ENCODE measurements at places on chromosomes 1 and 21.

- no peak for DNase-seq
Measured at GRCh38 chr21:29271927-29272333, 26.8 kb upstream of the BACH1 start.

DNA sequence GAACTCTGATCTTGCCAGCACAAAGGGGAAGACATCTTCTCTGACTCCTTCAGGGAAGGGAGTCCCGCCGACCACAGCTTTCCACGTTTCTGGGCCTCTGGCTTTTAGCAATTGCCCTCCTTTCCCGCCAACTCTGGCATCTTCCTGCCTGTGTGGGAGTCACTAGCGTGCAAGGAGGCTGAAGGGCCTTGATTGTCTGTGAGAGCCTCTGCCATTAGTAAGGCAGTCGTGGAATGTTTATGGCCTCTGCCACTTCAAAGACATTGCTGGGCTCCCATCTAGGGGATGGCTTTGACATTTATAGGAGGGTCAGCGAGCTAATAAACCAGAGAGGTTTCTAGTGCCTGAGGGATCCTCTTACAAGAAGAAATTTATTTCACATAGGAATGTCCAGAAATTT lies 14.3 kb upstream of the PROK1 start:
- no peak for DNase-seq

- DNase-seq, result no peak
Measured at GRCh38 chr1:169184812-169185211, 78.3 kb downstream of the ATP1B1 start.

GRCh38 chr1:7404046-7404742 lies 366.9 kb upstream of the VAMP3 start:
- DNase-seq, result no peak

GRCh38 chr1:30253807-30254440 lies 469.5 kb downstream of the MATN1 start:
- no peak for DNase-seq

DNA sequence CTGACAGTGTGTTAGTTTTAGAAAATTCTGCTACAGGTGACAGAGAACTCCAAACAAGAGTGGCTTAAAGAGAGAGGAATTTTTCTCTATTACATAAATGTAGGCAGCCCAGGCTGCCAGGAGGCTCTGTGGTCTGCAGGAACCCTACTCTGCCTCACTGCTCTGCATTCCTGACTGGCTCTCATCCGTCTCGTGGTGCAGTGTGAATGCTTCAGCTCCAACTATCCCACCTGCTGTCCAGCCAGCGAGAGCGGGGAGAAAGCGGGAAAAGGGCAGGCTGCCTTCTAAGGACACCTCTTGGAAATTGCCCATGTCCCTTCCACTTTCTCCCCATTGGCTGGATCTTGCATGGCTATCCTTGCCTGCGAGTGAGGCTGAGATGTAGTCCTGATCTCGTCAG lies 131.3 kb downstream of the PEX14 start:
- DNase-seq, result no peak
